ENCODE measurements at places on chromosomes 5 and 9.

DNA sequence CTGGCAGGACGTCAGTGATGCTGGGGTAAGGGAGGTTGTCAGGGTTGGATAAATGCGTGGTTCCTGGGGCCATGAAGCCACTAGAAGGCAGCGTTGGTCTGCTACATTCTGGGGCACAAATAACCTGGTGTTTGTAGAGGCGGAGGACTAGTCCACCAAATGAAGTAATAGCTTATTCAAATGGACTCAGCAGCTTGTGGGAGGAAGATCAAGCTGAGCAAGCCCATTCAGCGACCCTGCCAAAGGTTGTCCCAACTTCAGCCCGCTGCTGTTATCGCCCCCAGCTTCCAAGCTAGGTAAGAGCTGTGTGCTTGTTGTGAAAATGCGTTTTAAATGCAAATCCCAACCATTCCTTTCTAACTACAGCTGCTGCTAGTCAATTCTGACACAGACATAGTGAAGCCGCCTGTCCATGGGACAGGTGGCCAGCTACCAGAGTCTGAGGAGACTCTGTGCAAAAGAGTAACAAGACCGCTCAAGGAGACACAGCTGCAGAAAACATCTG, 7.6 kb upstream of the FAM240B start:
- peak; percentile 32 for DNase-seq

DNA sequence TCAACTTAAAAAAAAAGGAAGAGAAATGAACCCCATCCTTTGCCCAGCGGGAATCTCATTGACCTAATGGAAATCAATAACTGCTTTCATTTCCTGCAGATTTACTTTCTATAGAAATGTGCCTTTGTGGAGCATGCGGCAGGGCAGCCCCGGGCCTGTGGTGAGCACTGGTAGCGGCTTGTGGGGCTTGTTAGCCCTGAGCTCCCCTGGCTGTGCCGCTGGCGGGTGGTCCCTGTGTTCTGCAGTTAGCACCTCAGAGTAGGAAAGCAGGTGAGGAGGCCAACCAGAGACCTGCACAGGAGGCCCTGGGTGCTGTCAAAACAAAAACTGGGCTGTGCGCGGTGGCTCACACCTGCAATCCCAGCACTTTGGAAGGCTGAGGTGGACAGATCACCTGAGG, 76.8 kb upstream of the CDK20 start:
- DNase-seq = peak; percentile 20

GRCh38 chr9:77588271-77588937, 59.7 kb downstream of the GNA14 start:
- no peak for DNase-seq

DNA sequence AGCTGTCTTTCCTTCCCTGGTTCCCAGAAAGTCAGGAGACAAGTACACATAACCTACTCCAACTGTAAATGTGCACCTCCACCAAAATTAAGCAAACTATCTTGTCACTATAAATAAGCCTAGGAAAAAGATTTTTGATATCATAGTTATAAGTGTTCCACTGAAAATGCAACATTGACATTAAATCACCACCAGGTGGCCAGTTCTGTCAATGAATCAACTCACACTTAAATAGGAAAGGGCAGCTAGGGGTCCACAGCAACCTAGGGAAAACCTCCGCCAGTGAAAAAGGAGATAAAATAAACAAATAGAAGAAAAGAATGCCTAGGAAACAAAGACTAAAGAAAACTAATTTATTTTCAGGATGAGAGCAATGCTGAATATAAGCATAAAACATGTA, 243.0 kb upstream of the PTPRD start:
- DNase-seq = peak; percentile 18

- no peak for DNase-seq
Measured at GRCh38 chr9:5917273-5917672, 26.6 kb downstream of the MLANA start.

DNA sequence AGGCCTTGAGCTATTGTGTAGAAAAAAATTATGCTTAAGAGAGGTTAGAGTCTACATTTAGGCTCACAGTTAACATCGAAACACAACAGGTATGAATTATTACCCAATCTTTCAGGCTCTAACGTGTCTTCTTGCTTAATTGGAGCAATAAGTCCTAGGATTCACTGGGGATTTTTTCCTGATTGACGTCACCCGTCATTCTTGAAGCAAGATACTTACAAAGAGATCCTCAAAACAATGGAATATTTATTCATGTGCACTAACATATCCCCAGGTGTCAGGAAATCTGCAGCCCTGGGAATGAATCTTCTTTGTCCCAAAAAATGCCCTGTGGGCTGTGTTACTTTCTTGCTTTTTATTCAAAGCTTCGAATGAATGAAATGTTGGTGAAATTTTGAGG, 413.5 kb downstream of the NFIB start:
- no peak for DNase-seq

- no peak for DNase-seq
Measured at GRCh38 chr9:18493451-18493993, 19.6 kb downstream of the ADAMTSL1 start.

GRCh38 chr5:127305493-127305892, 14.9 kb downstream of the MEGF10 start:
- no peak for DNase-seq

DNA sequence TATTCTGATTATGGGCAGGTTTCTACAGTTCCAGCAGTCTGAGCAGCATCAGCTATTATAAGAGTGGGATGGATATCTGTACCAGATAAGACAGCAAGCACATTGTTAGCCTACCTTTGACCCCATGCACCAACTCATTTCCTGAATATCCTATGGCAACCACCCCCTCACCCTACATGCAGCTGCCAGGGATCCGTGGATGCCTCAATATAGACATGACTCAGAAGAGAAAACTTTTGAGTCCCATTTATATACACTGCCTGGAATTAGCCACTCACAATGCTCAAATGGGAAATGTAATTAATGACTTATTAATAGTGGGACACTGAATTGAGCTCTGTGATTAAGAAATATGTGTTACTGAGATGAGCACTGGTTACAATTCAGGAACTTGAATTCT, 124.4 kb downstream of the SSBP2 start:
- DNase-seq = peak; percentile 4

DNA sequence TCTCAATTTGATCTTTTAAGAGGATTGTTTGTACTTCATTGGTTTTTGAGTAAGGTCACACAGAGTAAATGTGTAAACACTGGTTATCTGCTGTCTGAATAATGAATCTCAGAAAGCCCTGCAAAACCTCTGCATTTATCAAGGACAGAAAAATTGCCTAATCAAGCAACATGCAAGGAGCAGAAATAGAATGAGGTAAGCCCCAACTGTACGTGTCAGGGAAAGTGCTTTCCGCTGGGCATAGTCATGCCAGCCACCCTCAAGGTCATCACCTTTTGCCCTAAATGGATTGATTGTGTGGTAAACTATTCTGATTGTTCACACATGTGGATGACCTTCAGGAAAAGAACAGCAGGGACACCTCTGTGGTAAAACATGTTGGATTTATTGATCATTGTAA, 376.9 kb upstream of the KCNN2 start:
- DNase-seq = peak; percentile 9

GRCh38 chr5:96699186-96699820, 37.1 kb downstream of the CAST start:
- no peak for DNase-seq

GRCh38 chr5:43411495-43411894, 696 bp downstream of the CCL28 start:
- DNase-seq = no peak

DNA sequence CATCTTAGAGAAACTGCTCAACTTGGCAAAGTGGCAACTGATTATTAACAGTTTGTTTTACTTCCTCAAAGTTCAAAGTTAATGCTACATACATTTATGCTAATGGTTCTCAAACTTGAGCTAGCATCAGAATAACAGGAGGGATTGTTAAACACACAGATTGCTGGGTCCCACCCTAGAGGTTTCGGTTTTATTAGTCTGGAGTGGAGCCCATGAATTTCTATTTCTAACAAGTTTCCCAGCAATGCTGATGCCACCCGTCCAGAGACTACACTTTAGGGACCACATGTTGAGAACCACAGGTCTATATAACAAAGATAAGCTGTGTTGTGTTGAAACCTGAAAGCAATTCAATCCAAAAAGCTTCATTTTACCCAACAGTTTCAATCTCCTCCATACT, 95.3 kb downstream of the FBXW11 start:
- no peak for DNase-seq

DNA sequence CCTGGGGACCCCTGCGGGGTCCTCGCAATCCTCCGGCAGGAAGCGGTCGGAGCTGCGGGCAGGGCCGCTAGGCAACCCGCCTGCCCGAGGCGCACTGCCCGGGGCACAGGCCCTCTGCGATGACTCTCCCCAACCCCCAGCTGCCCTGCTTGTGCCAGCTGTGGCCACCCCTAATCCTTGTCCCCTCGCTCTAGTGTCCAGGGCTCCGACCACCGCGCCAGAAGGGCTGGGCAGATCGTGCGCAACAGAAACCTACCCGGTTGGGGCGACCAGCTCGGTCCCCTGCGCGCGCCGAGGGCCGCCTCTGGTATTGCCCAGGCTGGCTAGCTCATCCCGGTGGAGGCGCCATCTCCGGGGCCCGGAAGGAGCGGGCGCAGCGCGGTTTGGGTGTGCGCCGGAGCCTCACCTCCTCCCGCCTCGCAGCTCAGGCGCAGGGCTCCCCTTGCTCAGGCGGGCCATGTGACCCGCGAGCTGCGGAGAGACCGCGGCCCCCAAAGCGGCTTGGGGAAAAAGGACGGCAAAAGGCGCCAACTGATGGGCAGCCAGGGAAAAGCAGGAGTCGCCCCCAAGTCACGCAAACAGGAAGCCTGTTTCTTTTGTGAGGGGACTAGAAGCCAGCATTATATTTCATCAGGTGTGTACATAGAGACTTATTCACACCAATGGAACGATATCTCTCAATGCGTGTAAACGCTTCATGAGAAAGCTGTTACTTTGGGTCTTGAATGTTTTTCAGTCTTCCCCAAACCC, 46.8 kb upstream of the RNF20 start:
- DNase-seq = peak; percentile 94

DNA sequence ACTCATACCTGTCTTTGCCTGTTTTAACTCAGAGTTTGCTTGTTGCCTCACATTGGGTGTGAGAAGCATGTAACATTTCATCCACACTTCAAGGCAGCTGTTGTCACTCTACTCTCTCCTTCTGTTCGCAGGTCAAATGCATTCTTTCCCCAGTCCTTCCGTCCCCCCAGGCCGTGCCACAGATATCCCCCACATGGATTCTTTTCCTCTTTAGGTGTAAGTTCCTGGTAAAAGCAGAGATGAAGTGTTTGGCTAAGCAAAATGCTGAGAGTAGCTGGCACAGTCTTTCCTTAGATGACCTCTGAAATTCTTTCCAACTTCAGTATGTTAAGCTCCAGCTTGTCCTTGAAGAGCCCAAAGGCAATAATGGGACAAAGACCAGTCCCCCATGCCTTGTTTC, 328.2 kb downstream of the SLIT3 start:
- DNase-seq = no peak

DNA sequence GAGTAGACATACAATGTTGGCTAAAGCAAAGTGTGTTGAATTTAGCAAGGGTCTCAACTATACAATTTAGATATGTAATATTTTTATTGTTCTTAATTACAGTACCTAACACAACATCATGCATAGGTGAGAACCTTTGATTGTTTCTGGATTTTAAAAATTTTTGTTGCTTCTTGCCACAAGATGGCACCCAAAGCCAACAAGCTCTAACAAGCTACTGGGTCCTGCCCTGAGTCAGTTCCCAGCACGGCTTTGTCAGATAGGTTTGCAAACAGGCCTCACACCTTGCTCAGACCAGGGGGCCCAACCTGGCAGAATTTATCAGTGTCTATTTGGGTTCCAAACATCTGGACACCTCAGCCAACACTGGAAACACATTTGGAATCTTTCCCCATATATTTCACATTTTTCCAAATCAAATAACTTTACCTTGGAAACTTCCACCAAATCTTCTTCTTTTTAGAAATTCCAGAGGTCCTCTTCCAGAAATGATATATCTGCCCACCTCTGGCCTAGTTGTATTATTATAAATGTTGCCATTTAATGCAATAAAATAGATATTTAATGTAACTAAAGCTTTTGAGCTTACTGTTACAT, 49.5 kb upstream of the EGFLAM start:
- DNase-seq = peak; percentile 38

DNA sequence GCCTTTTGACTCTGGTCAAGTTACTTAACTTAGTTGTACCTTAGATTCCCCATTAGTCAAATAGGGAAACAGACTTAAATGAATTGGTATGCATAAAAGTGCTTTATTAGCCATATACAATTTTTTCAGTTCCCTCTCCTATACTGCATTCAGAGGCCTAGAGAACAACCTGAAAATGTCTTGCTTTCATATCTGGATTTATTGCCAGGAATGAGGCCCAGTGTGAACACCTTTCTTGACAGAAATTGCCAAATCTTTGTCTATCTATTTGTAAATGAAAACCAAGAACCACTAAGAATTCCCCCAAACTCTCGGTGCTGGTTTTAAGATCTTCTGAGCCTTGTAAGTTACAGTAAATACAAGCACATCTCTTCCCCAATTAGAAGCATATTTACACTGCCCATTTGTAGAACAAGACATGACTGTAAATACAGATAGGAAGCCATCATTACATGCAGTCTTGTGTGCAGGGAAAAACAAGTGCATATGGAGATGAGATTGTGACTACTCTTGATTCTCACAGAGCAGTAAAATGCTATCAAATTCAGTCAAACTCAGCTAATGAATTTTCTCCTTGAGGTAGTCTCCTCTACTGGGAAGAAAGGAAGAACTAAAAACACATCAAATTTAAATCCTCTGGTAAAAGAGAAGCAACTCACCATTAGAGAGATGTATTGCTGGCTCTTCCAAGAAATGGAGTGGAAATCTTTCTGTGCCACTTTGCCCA, 5.2 kb upstream of the FAM13B start:
- no peak for DNase-seq

GRCh38 chr9:84293001-84293798, 47.4 kb downstream of the SLC28A3 start:
- no peak for DNase-seq

DNA sequence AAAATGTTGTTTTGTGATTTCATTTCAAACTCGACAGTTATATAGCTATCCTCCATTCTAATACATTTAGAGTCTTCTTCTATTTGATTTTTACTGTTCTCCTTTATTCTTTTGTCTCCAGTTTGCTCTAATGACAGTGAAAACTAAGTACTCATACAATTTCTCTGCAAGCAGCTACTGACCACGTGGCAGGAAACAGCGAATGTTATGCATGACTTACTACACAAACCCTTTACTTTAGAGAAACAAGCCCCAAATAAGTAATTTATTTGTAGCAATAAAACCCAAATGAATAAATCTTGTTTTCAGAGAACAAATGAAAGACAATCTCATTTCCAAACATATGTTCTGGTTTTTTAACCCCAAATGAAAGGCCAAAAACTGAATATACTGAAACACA, 41.9 kb downstream of the CDH6 start:
- no peak for DNase-seq

- no peak for DNase-seq
Measured at GRCh38 chr5:111953351-111954127, 196.5 kb upstream of the NREP start.

GRCh38 chr9:38041564-38042243, 27.3 kb downstream of the SHB start:
- DNase-seq = no peak

- no peak for DNase-seq
Measured at GRCh38 chr9:127758843-127759242, 19.6 kb downstream of the SH2D3C start.

- no peak for DNase-seq
Measured at GRCh38 chr9:18747595-18747994, 273.6 kb downstream of the ADAMTSL1 start.

GRCh38 chr9:69585571-69585970, 86.6 kb downstream of the APBA1 start:
- no peak for DNase-seq

GRCh38 chr5:133353741-133354140, 258.6 kb downstream of the FSTL4 start:
- peak; percentile 36 for DNase-seq

Data from retina (tissue), 1 donor.